ENCODE measurements at places on chromosomes 2 and 18. TPM values are rescaled to one million over a fixed set of nuclear protein-coding genes. Genes with fewer than 3 reads are reported as not detected.

LBX2 gene
- total RNA-seq: 0.65 TPM

CXCR4 gene
- total RNA-seq: 33.6 TPM

RNF125 gene
- total RNA-seq: 2.8 TPM

ERCC3 gene
- 28.8 TPM for total RNA-seq

MALL gene
- total RNA-seq: 13.7 TPM
